ENCODE measurements at places on chromosomes 5 and 9.

- H3K4me3 ChIP-seq: no peak overlapping the region
- no peaks in the 10 kb centered on the region for H3K36me3 ChIP-seq
- H3K27ac ChIP-seq: no peak overlapping the region
- no peaks in the 10 kb centered on the region for H3K4me1 ChIP-seq
- no peaks in the 10 kb centered on the region for H3K27me3 ChIP-seq
- peak; percentile 32 for DNase-seq
Observed at GRCh38 chr5:178284093-178284675, 51.6 kb upstream of the PHYKPL start.

DNA sequence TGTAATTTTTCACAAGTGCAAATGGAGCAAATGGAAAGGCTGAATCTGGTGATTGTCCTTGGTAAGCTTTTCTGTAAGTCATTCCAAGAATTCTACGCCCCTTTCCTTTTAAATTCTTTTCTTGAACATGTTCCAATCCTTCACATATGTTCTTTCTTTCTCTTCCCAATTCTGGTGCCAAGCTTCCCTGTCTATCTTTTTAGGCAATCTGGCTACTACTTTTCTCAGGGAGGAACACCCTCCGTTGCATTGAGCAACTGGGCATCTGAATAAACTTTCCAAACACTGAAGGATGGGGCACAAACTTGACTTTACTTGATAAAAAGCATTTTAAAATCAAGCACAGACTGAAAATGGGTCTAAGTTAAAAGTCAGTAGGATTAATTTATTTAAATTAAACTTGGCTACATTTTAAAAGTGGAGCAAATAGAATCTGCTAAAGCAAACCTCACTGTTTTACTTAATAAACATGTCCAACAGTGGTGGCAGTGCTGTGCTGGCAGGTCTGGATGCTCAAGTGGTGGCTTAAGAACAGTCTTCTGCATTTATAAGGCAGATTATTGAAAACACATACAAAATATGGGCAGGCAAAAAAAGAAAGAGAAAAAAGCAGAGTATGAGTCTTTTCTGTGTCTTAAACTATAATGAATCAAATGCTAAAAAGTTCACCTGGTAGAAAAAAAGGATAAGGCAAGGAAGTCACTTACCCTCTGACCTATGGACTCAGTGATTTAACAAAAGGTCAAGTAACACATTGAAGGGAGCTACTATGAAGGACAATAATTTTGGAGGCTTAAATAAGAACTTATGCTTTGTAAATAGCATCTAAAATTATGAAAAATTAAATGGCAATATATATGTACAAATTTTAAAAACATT lies 5.4 kb downstream of the ELL2 start:
- no peak overlapping the region for H3K27ac ChIP-seq
- no peaks in the 10 kb centered on the region for H3K27me3 ChIP-seq
- DNase-seq: no peak
- H3K4me1 ChIP-seq: no peaks in the 10 kb centered on the region
- H3K36me3 ChIP-seq: no peaks in the 10 kb centered on the region

- H3K27me3 ChIP-seq: no peaks in the 10 kb centered on the region
- H3K27ac ChIP-seq: no peak overlapping the region
- H3K4me1 ChIP-seq: peaks cover 19% of the 10 kb centered on the region
- no peaks in the 10 kb centered on the region for H3K36me3 ChIP-seq
- no peak overlapping the region for H3K4me3 ChIP-seq
Observed at GRCh38 chr9:37923796-37924427, 20.0 kb upstream of the SLC25A51 start.

- no peak overlapping the region for H3K4me3 ChIP-seq
- H3K27me3 ChIP-seq: peaks cover 64% of the 10 kb centered on the region
- H3K4me1 ChIP-seq: no peaks in the 10 kb centered on the region
- DNase-seq: no peak
- H3K27ac ChIP-seq: no peak overlapping the region
- H3K36me3 ChIP-seq: no peaks in the 10 kb centered on the region
Observed at GRCh38 chr9:903886-904285, 62.4 kb downstream of the DMRT1 start.

- peaks cover 16% of the 10 kb centered on the region for H3K4me1 ChIP-seq
- peaks cover 4% of the 10 kb centered on the region for H3K36me3 ChIP-seq
- H3K4me3 ChIP-seq: peak overlapping the region; percentile 73
- peak; percentile 48 for DNase-seq
Observed at GRCh38 chr9:34047864-34048726, 592 bp downstream of the UBAP2 start.

DNA sequence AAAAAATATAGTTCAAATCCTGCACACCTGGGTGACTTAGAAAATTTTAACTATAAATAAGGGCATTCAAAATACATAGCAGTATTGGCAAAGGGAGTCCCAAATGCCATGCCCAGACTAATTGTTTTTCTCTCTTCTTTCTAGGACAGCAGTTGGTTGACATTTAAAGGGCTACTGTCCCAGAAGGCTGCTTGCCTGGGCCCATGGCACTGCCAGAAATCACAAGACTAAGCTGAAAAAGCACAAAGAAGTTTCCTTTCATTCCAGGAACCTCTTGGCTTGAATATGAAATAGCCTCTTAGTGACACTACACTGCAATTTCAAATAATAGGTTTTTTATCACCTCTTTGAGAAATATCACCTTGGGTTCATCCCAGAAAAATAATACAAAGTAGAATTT lies 388.9 kb upstream of the TRPC7 start:
- no peaks in the 10 kb centered on the region for H3K27me3 ChIP-seq
- H3K4me1 ChIP-seq: peaks cover 7% of the 10 kb centered on the region
- no peaks in the 10 kb centered on the region for H3K36me3 ChIP-seq
- H3K4me3 ChIP-seq: no peak overlapping the region
- H3K27ac ChIP-seq: no peak overlapping the region

- no peak overlapping the region for H3K4me3 ChIP-seq
- no peak for DNase-seq
- no peaks in the 10 kb centered on the region for H3K27me3 ChIP-seq
- no peaks in the 10 kb centered on the region for H3K36me3 ChIP-seq
Observed at GRCh38 chr5:178336889-178337288, 104.3 kb upstream of the PHYKPL start.

- no peaks in the 10 kb centered on the region for H3K27me3 ChIP-seq
- H3K4me3 ChIP-seq: no peak overlapping the region
- peaks cover 12% of the 10 kb centered on the region for H3K4me1 ChIP-seq
- H3K27ac ChIP-seq: no peak overlapping the region
- no peaks in the 10 kb centered on the region for H3K36me3 ChIP-seq
Observed at GRCh38 chr9:129451089-129451656, 169.7 kb downstream of the C9orf50 start.

GRCh38 chr5:856531-857425 lies 6.0 kb upstream of the ZDHHC11 start:
- no peak overlapping the region for H3K4me3 ChIP-seq
- H3K36me3 ChIP-seq: no peaks in the 10 kb centered on the region
- no peaks in the 10 kb centered on the region for H3K4me1 ChIP-seq
- no peak overlapping the region for H3K27ac ChIP-seq

DNA sequence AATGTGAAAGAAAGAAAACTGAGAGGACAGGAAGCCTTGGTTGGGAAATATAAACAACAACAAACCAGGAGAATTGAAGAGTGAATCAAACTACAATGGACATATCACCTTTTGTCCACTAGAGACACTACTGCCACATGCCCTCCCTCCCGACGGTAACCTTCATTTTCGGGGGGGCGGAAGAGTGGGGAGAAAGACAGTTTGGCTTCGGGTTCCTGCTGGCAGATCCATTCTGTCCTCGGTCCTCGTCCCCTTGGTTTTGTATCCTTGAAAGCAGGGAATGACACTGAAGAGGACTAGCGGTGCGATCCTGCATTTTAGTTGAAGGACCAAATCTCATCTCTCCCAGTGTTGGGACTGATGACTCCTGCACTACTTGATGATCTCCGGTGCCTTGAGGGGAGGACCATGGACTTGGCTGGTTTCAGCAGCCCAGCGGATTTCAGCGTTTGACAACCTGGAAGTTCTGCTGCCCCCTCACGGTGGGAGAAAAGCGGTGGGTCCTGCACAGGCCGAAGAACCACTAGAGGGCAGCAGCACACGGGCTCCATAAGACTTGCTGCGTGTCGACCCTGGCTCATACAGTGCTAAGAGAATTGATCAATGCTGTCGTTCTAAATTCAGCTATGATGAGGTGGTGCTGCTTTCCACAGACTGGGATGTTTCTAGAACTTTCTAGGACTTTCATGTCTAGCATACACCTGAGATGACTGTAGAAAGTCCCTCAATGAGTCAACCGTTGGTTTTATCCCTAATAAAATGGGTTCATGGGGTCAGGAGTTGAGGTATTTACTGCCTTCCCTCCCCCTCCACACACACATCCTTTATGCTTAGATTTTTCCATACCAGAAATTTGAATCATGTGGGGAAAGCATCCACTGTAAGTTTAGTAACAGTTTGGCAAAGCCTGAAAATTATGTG lies 15.1 kb upstream of the ZNF131 start:
- peak overlapping the region; percentile 41 for H3K4me3 ChIP-seq
- H3K27me3 ChIP-seq: no peaks in the 10 kb centered on the region
- H3K27ac ChIP-seq: no peak overlapping the region
- DNase-seq: peak; percentile 97

DNA sequence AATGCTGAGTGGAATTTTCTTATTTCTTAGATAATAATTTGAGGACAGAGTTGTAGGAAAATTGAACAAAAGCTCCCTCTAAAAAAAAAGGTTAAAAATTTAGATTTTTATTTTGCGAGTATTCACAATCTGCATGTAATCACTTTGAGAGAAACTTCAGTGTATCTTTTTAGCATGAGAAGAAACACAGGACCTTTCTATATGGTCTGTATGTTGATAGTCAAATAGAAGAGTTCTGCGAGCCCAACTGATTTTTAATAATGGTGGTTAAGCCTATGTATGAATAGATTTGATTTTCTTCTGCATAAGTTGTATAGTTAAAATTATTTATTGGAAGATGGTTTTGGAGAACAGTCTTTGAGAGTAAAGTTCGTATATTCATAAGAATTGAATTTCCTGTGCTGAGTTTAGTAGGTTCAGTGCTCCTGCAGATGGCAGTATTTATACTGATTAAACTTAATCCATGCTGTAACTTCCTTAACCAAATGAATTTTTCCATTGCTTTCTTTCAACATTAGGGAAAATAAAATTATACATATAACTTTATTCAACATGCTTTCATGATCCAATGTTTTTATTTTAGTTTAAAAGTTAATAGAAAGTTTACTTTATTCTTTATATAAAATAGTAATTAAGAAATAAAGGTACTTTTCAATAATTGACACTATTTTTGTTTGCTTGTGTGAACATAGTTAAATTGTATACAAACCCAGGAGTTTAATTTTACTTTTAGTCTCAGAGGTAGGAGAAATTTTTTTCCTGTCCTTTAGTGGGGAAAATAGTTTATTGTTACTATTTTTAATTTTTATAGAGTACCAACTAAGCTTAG lies 19.6 kb downstream of the TCERG1 start:
- peaks cover 6% of the 10 kb centered on the region for H3K4me1 ChIP-seq
- no peak overlapping the region for H3K4me3 ChIP-seq
- no peaks in the 10 kb centered on the region for H3K27me3 ChIP-seq
- peak; percentile 32 for DNase-seq
- H3K27ac ChIP-seq: peak overlapping the region; percentile 19
